ENCODE measurements at places on chromosomes 6 and 20.
A peak's percentile ranks its signal among the peaks of the same experiment; 100 is the strongest.

DNA sequence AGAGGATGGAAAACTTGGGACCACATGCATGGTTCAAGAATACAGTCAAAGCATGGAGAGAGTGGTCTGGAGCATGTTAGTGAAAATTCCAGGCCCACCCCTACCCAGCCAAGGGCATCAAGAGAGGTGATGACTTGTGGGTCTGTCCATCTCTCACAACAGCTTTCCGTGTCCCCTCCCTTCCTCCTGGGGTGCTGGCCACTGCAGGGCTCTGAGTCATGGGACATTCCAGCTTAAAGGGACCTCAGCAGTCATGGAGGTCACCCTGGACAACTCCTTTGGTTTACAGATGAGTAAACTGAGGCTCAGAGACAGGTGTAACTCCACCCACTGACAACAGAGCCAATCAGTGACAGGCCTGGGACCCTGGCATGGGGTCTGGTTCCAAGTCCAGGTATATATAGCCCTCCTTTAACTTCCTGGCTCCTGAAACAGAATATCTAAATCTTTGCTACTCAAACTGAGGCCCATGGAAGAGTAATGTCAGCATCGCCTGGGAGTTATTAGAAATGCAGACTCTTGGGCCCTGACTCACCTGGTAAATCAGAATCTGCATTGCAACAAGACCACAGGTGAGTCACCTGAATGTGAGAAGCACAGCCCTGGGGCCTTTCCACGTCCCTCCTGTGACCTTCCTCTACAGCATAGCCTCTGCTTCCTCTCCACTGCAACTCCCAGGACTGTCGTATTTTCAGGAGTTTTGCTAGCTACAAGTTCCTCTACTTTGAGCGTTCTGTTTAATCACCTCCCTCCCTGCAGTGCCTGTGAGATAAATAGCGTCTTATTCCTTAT lies 170.2 kb downstream of the ZDHHC14 start:
- no peak for DNase-seq

- no peak for DNase-seq
Measured at GRCh38 chr6:70309243-70309642, 6.4 kb upstream of the COL9A1 start.

DNA sequence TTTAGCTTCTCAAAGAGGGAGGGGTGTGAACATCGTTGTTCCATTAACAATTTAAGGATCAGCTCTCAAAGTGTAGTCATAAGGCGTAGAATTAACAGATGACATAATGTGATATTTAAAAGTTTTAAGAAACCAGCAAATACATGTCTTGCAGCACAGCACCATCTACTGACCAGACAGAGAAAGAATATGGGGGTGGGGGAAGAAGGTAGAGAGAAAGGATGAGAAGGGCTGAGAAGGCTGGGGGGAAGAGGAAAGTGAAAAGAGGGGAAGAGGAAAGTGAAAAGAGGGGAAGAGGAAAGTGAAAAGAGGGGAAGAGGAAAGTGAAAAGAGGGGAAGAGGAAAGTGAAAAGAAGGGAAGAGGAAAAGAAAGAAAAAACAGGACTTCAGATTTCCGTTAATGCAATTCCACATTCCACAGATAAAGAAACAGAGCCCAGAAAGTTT lies 80.9 kb downstream of the HAO1 start:
- no peak for DNase-seq

DNA sequence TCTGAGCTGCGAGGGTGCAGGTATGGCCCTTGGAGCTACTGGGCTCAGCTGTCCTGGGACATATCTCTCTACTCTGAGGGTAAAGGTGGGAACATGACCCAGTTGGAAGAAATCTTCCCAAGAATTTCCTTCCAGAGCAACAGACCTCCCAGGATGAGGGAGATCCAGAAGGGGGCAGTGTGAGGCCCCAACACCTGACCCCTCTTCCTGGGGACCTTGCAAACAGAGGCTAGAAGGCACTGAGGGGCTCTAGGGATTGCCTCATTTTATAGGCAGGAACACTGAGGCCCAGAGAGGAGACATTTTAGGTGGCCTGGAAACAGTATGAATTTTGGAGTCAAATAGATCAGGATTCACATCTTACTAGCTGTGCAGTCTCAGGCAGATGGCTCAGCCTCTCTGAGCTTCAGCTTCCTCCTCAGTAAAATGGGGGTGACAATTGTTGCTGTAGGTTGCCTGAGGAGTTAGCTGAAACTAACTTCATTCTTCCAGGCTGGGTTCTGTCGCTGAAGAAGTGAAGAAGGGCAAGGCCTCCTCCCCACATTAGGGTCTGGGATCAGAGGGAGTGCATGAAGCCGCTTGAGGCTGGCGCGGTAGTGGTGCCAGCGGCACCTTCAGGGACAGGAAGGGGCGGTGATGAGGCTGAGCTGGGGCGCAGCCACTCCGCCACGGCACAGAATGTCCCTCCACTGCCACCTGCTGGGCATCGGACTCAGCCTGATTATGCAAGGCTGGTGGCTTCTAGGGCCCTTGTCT lies 11.4 kb downstream of the KCNK17 start:
- DNase-seq = peak; percentile 85

GRCh38 chr20:41232973-41233926 lies 84.3 kb downstream of the ZHX3 start:
- no peak for DNase-seq

GRCh38 chr6:142523515-142524375 lies 221.9 kb downstream of the ADGRG6 start:
- no peak for DNase-seq

DNA sequence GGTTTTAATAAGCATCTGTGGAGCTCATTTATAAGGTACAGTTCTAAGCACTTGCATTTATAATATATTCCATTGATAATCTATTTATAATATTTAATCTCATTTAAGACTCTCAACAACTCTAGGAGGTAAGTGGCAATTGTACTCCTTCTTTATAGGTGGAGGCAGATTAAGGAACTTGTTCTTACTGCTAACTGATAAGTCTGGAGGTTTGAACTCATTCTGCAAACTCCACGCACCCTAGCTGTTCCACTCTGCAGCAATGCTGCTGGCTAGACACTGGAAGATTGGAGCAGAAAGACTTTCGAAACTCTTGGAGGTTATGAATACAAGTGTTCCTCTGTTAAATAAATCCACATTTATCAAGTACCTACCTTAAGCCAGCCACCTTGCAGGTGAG lies 793 bp upstream of the HDAC2 start:
- DNase-seq = no peak

GRCh38 chr6:89368999-89369398 lies 16.5 kb upstream of the UBE2J1 start:
- no peak for DNase-seq

DNA sequence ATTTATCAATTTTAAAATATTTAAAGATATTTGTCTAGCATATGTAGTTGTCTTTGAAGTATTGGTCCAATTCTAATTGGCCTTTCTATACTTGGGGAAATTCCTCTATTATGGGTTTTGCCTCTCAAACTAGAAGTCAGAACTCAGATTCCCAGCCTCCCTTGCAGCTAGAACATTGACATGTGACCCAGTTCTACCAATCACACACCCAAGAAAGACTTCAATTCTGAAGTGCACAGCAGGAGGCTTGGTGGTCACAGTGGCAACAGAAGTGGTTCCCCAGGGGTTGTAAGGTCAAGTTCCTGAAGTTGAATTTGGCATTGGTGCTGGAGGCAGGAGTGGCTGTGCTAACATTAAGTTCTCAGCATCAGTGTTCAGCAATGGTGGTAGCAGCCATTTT lies 14.8 kb upstream of the FKBP5 start:
- DNase-seq = no peak
